GM04503 (cell line): ENCODE measurements at places on chromosomes 13 and 19.

- no peak for DNase-seq
These were observed 2.4 kb downstream of the MBOAT7 start for GRCh38 chr19:54186934-54187381.

- no peak for DNase-seq
These were observed 15.3 kb upstream of the ADPRHL1 start for GRCh38 chr13:113468472-113469201.

DNA sequence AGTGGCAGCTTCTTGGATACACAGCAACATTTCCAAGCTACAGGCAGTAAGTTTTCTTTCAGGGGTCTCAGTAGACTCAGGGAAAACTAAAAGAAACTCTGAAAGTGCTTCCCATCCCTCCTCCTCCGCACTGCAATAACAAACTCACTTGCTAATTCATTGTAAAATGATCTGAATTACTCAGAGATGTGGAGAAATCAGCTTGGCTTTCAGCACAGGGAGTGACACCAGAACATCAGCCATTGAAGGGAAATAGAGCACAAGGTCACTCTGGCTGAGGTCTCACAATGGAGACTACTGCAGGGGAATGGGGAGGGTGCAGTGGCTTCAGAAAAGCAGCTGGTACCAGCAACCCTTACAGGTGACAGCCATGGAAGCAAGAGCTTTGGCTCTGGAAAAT, 137.3 kb upstream of the SERP2 start:
- DNase-seq, result no peak

GRCh38 chr19:3813473-3814392, 27.6 kb upstream of the MATK start:
- DNase-seq, result no peak

- DNase-seq, result no peak
These were observed 36.8 kb downstream of the INSR start for GRCh38 chr19:7257148-7258040.

- DNase-seq, result no peak
These were observed 53.8 kb upstream of the LATS2 start for GRCh38 chr13:21115231-21115630.

DNA sequence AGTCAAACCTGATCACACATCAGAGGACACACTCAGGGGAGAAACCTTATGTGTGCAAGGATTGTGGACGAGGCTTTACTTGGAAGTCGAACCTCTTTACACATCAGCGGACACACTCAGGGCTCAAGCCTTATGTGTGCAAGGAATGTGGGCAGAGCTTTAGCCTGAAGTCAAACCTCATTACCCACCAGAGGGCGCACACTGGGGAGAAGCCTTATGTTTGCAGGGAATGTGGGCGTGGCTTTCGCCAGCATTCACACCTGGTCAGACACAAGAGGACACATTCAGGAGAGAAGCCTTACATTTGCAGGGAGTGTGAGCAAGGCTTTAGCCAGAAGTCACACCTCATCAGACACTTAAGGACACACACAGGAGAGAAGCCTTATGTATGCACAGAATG, 8.2 kb upstream of the ZNF527 start:
- DNase-seq, result no peak

GRCh38 chr13:27018882-27019281, 152.7 kb downstream of the USP12 start:
- DNase-seq, result no peak

DNA sequence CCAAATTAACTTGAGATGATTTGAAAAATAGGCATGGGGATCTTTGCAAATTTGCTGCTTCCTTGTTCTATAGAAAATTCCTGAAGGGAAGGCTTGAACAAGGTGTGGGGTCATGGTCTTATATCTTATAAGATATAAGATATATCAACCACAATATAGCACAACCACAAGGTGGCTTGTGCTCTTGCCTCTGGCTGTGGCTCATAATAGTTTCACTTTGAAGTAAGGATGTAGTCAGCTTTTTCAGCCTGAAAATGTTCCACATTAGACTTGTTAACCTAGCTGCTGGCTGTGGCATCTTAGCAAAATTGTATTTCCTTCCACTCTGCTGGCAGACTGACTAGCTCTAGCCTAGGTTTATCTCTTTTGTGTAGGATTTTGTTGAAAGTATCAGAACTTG, 169.7 kb downstream of the KLF5 start:
- DNase-seq, result no peak

DNA sequence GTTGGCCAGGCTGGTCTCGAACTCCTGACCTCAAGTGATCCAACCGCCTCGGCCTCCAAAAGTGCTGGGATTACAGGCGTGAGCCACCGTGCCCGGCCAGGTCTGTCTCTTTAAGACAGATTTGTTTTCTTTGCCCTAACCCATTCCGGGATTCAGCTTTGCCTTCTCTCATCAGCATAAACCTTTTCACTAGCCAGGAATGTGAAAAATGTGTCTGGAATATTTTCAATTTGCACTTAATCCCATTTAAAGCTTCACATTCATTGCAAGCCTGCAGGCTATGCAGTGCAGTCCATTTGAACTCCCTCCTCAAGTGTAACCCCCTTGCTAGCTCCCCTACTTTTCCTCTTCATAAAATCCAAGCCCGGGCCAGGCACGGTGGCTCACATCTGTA, 880 bp upstream of the TMEM160 start:
- DNase-seq, result peak; percentile 55

DNA sequence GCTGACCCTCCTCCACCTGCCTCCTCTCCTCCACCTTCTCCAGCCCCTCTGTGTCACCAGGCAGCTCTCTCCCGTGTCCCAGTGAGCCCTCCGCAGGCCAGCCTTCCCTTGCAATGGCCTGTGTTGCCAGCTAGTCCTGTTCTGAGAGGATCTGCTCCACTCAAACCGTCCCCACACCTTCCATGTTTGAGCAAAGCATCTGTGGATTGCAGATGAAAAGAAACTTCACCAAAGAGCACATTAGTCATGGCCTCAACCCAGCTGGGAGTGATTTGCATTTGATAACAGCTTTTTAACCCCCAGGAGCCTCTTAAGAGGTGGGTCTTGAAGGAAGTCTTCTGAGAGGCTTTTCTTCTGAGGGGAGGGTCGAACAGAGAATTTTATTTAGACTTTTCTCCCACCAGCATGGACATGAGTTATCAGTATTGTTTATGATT, 72.8 kb downstream of the COL4A2 start:
- no peak for DNase-seq

DNA sequence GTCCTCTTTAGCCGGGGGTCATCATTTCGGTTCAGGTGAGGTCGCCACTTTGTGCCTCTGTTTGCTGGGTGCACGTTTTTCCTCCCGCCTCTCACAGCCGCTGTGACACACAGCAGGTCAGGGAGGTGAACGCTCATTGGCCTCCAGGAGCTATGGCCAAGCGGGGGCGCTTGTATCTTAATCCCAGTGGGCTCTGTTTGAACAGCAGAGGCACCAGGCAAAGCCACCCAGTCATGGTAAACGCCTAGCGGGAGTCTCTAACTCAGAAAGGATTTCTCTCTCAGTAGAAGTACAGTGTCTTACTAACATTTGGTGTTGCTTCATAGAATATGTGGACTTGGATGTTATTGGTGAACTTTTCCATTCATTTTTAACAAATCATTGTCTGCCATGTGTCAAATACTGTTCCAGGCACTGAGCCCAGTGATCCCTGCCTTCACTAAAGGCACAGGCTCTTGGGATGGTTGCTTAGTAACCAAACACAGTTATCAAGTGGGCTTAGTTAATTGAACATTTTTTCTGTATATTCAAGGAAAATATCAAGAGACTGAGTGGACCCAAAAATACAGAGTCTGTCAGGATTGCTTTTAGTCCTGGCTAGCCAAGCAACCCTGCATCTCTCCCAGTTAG, 186.7 kb downstream of the STK24 start:
- DNase-seq, result peak; percentile 37

- DNase-seq, result no peak
These were observed 21.3 kb downstream of the PNPLA6 start for GRCh38 chr19:7556696-7557315.

DNA sequence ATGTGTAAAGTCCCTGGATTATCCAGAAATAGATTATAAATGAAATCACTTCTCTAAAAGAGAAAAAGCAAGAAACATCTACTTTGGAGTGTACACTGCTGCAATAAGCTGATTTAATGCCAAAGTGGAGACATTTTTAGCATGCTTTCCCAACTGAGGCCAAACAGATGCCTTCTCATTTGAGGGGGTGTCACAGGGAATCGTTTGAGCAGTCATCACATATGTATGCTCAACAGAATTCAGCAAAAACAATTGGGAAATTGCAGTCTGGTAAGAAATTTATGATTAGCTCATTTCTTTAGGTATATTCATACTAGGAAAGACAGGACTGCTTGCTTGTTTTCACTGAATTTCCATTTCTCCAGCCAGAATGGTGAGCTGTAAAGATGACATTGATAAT, 27.3 kb upstream of the TPP2 start:
- peak; percentile 50 for DNase-seq

GRCh38 chr13:24280720-24281119, 28.7 kb upstream of the C1QTNF9 start:
- no peak for DNase-seq

DNA sequence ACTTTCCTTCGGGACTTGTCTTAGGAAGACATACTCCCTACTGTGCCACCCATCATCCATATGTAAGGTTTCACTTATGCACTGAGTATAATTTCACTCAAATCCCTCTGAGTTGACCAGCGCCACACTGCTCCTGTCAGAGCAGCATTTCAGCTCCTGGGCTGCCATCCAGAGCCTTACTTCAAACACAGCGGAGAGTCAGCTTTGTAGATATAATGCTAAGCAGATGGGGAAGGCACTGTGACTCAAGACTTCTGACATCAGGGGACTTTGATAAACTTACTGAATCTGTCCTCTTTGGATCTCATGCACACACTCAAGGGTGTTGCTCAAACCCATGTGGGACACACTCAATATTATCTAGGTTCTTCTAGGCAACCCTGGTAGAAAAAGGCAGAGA, 34.9 kb downstream of the DOCK9 start:
- DNase-seq, result peak; percentile 39

GRCh38 chr13:45384474-45385174, 33.5 kb downstream of the SLC25A30 start:
- no peak for DNase-seq

DNA sequence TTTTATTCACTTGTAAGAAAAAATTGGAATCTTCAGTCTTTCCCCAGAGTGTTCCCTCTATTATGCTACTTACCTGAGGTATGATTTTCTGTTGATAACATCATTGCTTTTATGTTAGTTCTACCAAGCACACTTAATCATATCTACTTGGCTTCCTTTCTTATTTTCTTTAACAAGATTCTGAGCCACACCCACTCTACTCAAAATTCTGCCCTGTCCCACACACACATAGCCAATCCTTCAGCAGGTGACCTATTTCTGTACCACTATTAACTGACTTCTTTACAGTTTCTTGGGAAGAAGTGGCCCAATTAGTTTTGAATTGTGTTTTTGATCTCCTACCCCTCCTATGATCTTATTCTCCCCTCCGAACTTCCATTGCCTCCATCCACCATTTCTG, 215.7 kb downstream of the PCDH9 start:
- DNase-seq, result no peak

- DNase-seq, result no peak
These were observed 885 bp downstream of the TGFB1 start for GRCh38 chr19:41352609-41353465.

- no peak for DNase-seq
These were observed 45.3 kb upstream of the ZNF599 start for GRCh38 chr19:34818270-34818669.

- no peak for DNase-seq
These were observed 6.0 kb downstream of the LENG8 start for GRCh38 chr19:54454781-54455675.

GRCh38 chr13:59975807-59976435, 187.8 kb downstream of the DIAPH3 start:
- no peak for DNase-seq

GRCh38 chr19:58544591-58545285, 874 bp downstream of the TRIM28 start:
- DNase-seq, result no peak

- DNase-seq, result no peak
These were observed 65.1 kb upstream of the UBAC2 start for GRCh38 chr13:99135591-99135990.

- DNase-seq, result no peak
These were observed 54.0 kb upstream of the ATP12A start for GRCh38 chr13:24625870-24626849.

DNA sequence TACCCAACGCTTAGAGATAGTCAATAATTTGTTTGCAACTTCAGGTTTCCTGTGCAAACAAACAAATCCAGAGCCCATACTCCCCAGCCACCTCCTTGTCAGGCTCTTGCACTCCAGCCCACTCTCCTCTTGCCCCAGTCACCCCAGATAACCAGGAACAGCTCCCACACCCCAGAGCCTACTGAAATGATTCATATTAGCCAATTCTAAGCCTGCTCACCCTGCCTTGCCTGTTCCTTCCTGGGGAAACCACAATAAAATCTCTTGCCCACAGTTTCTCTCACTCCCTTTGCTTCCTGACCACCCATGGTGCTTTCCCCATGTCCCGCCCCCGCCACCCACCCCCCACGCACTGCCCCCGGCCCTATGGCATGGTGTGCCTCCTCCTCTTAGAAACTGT, 3.8 kb upstream of the ACTL9 start:
- DNase-seq, result no peak

DNA sequence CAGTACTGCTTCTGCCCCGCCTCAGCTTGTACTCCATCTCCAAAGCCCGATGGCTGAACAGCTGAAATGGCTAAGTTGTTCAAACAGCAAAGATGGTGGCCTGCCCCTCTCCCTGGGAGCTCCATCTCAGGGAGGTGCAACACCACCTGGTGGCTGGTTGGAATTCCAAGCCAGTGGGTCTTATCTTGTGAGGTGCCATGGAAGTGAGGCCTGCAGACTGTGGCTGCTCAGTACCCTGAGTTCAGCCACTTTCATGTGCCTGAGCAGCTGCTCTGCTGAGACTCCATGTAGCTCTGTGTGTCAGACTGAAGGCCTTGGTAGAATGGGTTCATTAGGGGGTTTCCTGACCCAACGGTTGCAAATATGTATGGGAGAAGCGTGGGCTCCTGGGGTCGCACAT, 67.3 kb upstream of the SPRY2 start:
- DNase-seq, result no peak
